ENCODE measurements at places on chromosomes 13 and 19.

GRCh38 chr19:35889370-35890112 is 10.8 kb downstream of the NFKBID start:
- DNase-seq, result no peak

DNA sequence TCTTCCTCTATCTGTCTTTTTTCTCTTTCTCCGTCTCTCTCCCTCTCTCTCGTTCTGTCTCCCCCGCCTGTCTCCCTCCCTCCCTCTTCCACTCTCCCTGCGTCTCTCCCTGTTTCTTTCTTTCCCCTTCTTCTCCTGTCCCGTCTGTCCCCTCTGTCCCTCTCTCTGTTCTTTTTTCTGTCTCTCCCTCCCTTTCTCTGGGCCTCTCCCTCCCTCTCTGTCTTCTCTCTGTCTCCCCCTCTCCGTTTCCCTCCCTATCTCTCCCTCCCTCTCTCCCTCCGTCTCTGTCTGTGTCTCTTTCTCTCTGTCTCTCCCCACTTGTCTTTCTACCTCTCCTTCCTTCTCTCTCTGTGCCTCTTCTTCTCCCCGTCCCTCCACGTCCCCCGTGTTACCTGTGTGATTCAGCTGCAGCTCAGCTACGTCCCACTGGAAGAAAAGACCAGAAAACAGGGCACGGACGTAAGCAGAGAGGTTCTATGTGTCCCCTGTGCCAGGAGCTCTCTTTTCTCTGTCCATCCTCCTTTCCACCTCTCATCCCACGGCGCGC is 1.2 kb downstream of the CD70 start:
- no peak for DNase-seq

DNA sequence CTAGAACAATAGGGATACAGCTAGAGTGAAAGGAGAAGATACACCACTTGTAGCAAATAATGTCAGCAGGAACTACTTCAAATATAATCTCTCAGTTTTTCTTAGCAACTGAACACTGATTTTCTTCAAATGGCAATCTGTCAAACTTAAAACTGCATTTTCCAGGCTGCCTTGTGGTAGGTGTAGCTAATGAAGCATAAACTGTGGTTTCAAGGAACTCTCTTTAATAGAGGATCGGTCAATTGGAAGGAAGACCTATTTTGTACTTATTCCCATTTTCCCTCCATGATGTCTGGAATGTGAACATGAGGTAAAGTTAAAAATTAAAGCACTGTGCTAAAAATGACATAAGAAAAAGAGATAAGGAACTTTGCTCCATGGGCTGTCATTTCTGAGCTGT is 1261.9 kb downstream of the PCDH17 start:
- no peak for DNase-seq

GRCh38 chr13:35733827-35734226 is 257.3 kb upstream of the MAB21L1 start:
- DNase-seq, result no peak

DNA sequence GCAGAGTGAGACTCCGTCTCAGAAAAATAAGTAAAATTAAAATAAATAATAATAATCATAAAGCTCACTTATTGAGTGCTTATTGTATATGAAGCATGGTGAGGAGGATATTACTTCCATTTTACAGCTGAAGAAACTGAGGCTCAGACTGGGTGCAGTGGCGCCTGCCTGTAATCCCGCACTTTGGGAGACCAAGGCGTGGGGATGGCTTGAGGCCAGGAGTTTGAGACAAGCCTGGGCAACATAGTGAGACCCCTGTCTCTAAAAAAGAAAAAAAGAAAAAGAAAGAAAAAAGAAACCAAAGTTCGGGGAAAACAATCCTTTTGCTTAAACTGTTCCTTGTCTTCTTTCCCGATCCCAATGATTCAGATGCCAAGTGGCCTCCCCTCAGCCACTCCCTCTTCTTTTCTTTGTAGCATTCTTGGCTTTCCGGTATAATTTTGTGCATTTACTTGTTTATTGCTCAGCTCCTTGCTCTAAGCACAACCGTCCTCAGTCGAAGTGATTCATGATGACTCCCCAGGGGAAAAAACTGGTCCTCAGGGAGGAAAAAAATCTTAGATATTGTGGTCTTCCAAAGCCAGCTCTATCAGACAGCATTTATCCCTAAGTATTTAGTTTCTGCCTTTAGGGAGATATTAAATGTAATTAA is 965 bp upstream of the EIF3G start:
- no peak for DNase-seq

- no peak for DNase-seq
Measured at GRCh38 chr19:56111601-56112312, 9.3 kb downstream of the ZNF787 start.

- DNase-seq, result no peak
Measured at GRCh38 chr19:29665826-29666577, 741 bp downstream of the PLEKHF1 start.

DNA sequence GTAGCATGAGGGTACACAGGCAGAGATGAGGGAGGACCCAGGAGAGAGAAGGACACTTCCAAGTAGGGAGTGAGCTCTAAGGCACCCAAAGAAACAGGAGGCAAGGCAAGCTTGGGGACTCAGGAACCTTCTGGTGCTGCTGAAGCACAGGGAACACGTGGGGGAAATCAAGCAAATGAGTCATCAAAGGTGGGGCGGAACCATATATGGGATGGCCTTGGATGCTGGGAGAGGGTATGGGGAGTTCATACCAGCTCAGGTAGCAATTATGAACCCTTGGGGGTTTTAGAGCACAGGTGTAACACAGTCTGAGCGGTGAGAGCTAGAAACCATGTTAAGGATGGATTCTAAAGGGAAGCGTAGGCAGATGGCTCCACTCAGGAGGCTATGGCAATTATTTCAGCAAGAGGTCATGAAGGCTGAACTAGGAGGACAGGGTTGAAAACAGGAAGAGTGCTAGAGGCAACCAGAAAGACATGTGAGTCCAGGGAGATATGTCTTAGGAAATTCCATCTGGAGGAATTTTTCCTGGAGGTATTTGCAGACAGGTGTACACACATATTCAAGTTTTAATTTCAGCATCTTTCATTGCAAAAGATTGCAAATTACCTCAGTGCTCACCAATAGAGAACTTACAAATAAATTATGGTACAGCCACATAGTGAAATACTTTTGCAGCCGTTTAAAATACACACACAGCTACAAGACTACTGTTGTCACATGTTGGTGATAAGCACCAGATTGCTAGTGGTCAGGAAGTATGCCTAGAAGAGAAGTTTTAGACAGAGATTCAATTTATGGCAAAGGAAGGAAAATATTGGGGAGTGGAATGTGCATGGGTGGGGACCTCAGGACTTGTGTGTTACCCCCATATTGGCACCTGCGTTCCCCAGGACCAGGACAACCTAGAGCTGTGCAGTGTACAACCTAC is 77.0 kb downstream of the STARD13 start:
- no peak for DNase-seq

- DNase-seq, result no peak
Measured at GRCh38 chr13:77048681-77049080, 21.7 kb upstream of the FBXL3 start.

GRCh38 chr13:79141082-79141481 is 265.0 kb downstream of the RBM26 start:
- DNase-seq, result no peak

DNA sequence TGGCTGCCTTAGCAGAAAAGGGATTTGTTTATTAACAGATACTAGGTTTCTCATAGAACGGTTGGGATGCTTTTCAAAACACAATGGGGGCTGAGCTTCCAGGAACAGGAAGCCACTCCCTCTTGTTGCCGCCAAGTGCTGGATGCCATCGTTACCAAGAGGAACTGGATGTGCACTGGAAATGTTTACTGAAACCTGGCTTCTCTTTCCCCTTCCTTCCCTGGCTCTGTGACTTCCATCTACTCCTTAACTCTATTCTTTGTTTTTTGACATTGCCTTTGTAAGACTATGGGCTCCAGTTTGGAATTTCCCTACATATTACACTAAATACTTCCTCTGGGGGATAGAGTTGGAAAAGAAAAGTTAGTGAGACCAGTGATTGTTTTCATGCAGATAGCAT is 11.7 kb upstream of the KL start:
- DNase-seq, result no peak

- DNase-seq, result no peak
Measured at GRCh38 chr13:98910501-98910951, 67.3 kb downstream of the DOCK9 start.

GRCh38 chr19:7188698-7189629 is 105.2 kb downstream of the INSR start:
- no peak for DNase-seq

GRCh38 chr19:31397308-31397707 is 48.1 kb upstream of the TSHZ3 start:
- no peak for DNase-seq

- no peak for DNase-seq
Measured at GRCh38 chr19:45376045-45376724, 5.8 kb upstream of the ERCC2 start.

GRCh38 chr13:113623491-113624234 is 34.3 kb downstream of the ATP4B start:
- no peak for DNase-seq

All from esophagus squamous epithelium (tissue), 5 donors.